Head of caudate nucleus (tissue), 42 donors: ENCODE measurements at places on chromosomes 1 and 21.

GRCh38 chr1:110068646-110069403, 1.6 kb downstream of the ALX3 start:
- DNase-seq, result no peak

- no peak for DNase-seq
Observed at GRCh38 chr1:64038965-64039364, 164.5 kb upstream of the UBE2U start.

- DNase-seq, result no peak
Observed at GRCh38 chr1:178664278-178664677, 60.8 kb upstream of the RALGPS2 start.

- peak; percentile 59 for DNase-seq
Observed at GRCh38 chr21:33510826-33511225, 19.3 kb upstream of the DNAJC28 start.

- no peak for DNase-seq
Observed at GRCh38 chr1:100799954-100800612, 80.5 kb downstream of the VCAM1 start.

DNA sequence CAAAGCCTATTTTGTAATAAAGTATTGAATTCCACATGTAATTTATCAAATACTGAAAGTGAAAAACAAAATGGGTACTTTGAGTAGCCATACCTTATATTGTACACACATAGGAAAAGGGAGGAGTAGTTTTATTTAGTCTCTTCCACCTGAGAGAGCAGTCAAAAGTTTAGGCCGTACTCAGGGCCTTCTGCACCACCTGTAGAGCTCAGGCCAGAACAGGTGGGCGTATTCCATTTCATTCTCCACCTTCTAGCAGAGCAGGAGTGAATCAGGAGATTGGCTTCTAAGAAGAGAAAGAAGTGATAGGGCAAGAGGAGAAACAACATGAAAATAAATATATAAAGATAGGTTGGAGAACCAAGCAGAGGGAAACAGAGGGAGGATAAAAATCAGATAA, 44.0 kb downstream of the TRAF5 start:
- DNase-seq, result no peak

- no peak for DNase-seq
Observed at GRCh38 chr1:7719468-7720094, 51.5 kb upstream of the VAMP3 start.

GRCh38 chr1:234619071-234619480, 9.1 kb upstream of the IRF2BP2 start:
- DNase-seq, result no peak

- DNase-seq, result no peak
Observed at GRCh38 chr1:219189021-219189824, 15.5 kb downstream of the LYPLAL1 start.

GRCh38 chr1:156895455-156895812, 1.9 kb downstream of the PEAR1 start:
- no peak for DNase-seq

DNA sequence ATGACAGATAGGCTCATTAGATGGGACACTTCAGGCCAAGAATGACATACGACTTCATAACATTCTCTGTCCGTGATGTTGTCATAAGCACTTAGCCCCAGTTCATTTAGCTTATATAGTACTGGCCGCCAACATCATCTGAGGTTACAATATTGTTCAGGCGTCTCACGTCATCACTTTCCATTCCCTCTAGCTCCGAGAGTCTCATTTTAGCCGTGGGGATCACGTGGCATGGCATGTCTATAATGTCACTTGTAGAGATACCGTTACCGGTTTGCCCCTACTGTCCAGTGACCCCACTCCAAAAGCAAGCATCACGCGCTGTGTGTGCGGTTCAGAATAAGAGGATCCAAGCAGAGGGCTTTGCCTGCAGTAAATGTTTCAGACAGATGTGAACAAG, 34.6 kb upstream of the HEATR1 start:
- DNase-seq, result no peak
